ENCODE measurements at places on chromosomes 7 and 10. TPM values are rescaled to one million over a fixed set of nuclear protein-coding genes. Genes with fewer than 3 reads are reported as not detected.

CFAP69 gene
- total RNA-seq: 9.2 TPM

NUP42 gene
- 63.2 TPM for total RNA-seq

NODAL gene
- total RNA-seq: 3.5 TPM

ST8SIA6 gene
- 17.8 TPM for total RNA-seq

OR2A7 gene
- total RNA-seq: 0.69 TPM
